Suppressor macrophage treated with lipopolysaccharide for 1 hour (primary cell): ENCODE measurements at places on chromosomes 7 and 10.
A peak's percentile ranks its signal among the peaks of the same experiment; 100 is the strongest.

DNA sequence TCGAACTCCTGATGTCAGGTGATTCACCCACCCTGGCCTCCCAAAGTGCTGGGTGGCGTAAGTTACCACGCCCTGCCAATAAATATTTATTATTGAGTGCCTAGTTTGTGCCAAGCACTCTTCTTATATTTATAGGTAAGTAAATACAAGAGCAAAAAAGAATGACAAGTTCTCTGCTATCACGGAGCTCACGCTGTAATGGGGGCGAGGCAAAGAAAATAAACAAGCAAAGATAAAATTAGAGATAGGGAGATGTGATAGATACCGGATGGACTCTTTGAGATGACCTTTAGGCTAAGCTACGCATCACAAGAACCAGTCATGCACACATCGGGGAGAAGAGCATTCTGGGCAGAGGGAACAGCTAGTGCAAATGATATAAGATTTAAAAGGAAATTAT is 46.3 kb downstream of the GCC1 start:
- no peak for DNase-seq

DNA sequence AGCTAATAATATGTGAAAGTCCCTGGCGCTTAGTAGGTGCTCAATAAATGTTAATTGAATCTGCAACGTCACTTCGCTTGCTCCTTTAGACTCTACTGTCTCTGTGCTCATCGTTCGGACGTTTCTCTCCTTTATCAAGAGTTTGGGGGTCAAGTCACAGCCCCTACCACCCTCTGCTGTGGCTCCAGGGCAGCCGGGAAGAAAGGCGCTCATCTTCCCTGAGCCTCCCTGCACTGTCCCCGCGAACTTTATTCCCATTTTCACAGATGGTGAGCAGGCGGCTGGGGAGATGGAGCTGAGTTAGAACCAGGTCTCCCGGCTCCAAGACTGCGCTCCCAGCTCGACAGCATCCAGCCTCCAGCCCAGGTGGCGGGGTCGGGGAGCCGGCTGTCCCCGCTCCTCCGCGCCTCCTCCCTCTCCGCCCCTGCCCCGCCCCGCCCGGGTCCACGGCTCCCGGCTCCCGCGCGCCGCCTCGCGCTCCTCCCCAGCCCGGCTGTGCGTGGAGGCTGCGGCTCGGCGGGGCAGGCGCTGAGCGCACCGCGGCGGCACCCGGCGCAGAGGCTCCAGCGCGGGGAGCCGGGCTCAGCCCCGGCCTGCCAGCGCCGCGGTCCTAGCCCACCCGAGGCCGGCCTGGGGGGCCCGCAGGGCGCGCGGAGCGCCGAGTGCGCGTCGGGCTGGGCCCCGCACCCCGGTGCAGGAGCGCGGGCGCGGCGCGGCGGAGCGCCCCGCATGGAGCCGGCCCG is at the start of gene CLEC2L:
Gene CLEC2L (plus strand): TSS at position 487 of the 743 bp plus-strand sequence. CDS start 243 bp downstream, at position 730.
- DNase-seq: peak; percentile 24

GRCh38 chr7:20165146-20165510 is 52.1 kb downstream of the MACC1 start:
- DNase-seq: no peak

DNA sequence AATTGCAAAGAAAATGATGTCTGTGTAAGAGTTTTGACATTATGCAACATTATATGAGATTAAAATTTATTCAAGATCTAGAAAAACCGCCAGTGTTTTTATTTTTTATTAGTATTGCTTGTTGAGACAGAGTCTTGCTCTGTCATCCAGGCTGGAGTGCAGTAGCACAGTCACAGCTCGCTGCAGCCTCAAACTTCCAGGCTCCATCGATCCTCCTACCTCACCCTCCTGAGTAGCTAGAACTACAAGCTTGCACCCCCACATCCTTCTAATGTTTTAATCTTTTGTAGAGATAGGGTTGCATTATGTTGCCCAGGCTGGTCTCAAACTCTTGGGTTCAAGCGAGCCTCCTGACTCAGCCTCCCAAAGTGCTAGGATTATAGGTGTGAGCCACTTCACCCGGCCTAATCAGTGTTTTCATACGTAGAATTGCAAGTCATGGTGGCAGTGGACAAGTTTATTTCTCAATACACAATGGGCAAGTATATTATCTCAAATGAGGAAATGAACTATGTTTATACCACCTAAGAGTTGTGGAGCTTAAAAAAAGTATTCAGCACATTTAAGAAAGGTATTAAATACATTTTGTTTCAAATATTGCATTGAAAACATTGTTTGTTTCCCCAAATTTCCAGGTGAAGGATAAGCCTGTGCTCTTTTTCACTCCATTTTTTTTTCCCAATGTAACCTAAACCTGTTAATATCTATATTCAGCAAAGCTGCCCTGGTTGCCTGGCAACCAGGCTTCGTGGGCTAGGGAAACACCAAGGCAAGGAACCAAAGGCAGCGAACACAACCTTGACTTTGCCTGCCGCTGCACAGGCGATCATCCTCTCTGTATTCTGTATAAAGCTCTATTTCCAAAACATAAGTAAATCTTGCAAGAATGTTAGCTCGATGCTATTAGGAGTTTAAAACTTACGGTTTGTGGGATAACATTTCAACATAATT is 163.9 kb downstream of the CACNB2 start:
- peak; percentile 27 for DNase-seq

DNA sequence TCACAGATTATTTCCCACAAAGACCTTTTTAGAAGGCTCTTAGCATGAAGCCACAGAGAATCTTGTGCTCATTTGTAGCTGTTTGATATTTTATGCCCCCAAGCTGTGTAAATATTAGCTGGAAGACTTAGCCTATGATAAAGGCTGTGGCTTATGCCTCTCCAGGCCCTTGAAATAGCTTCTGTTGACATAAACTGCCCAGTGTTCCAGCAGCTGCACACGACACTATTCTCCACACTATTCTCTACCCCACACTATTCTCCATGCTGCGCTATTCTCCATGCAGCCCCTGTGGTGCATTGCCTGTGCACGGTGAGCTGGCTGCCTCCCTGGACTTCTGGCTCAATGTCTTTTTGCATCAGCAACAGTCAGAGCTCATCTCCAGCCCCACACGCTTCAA is 13.1 kb downstream of the DDC start:
- no peak for DNase-seq
